Cardiac muscle cell (in vitro differentiated cells and primary cell): ENCODE measurements at places on chromosomes 3 and 15. TPM values are rescaled to one million over a fixed set of nuclear protein-coding genes. Genes with fewer than 3 reads are reported as not detected.

Gene GPR149
- total RNA-seq: not detected in 2 replicates

Gene IL17RB
- 8.4 and 13.1 TPM in 2 replicates for total RNA-seq

Gene OR5H1
- not detected in 2 replicates for total RNA-seq

Gene CAPN3
- total RNA-seq: 37.9 and 88.3 TPM in 2 replicates

Gene UBR1
- total RNA-seq: 20.6 and 22.2 TPM in 2 replicates

Gene SNX1
- 35.7 and 36.5 TPM in 2 replicates for total RNA-seq

Gene EPM2AIP1
- 24.2 and 30.7 TPM in 2 replicates for total RNA-seq

Gene TMEM207
- total RNA-seq: not detected in 2 replicates

Gene MEX3B
- 12.4 and 12.7 TPM in 2 replicates for total RNA-seq

Gene TTC23
- 24.6 and 38.2 TPM in 2 replicates for total RNA-seq

Gene SLC6A1
- total RNA-seq: not detected in 2 replicates

Gene C3orf52
- 10.4 and 15.4 TPM in 2 replicates for total RNA-seq
